Smooth muscle cell of the pulmonary artery (primary cell): ENCODE measurements at places on chromosomes 4 and X. TPM values are rescaled to one million over a fixed set of nuclear protein-coding genes. Genes with fewer than 3 reads are reported as not detected.

Gene ARAP2
- total RNA-seq, result 0.23 and 0.52 TPM in 2 replicates

Gene FRMD7
- total RNA-seq, result 0.03 and 0.07 TPM in 2 replicates

Gene NAA11
- total RNA-seq, result not detected in 2 replicates

Gene RS1
- not detected in 2 replicates for total RNA-seq

Gene FNIP2
- total RNA-seq, result 44.8 and 79.2 TPM in 2 replicates

Gene BMX
- total RNA-seq, result 0.33 and 0.76 TPM in 2 replicates
